ENCODE measurements at places on chromosomes 5 and 9. TPM values are rescaled to one million over a fixed set of nuclear protein-coding genes. Genes with fewer than 3 reads are reported as not detected.

Gene IL12B
- not detected for total RNA-seq

Gene EPB41L4A
- total RNA-seq: 28.5 TPM

Gene FCN2
- 2.0 TPM for total RNA-seq

Gene DNAH5
- 0.24 TPM for total RNA-seq

Gene PTGER4
- 7.4 TPM for total RNA-seq

Gene CD180
- 1.6 TPM for total RNA-seq

Gene TAS2R1
- not detected for total RNA-seq

Gene CDH6
- total RNA-seq: 2.2 TPM

Gene FOXD4L4
- total RNA-seq: not detected

Gene OTP
- total RNA-seq: not detected

Gene PGGT1B
- 23.0 TPM for total RNA-seq

Gene ALDH1A1
- total RNA-seq: 24.3 TPM

Gene IFNE
- not detected for total RNA-seq

Gene PTTG1
- 3.3 TPM for total RNA-seq

Gene GBGT1
- 10.8 TPM for total RNA-seq

Gene PCDHGC4
- 1.4 TPM for total RNA-seq

Gene SH3GLB2
- total RNA-seq: 35.5 TPM

Gene CARTPT
- not detected for total RNA-seq

Gene VLDLR
- total RNA-seq: 106 TPM

Gene GABRB2
- 1.4 TPM for total RNA-seq

Gene NEURL1B
- total RNA-seq: 33.6 TPM

Gene ABO
- total RNA-seq: 2.1 TPM

Gene NUDCD2
- 16.4 TPM for total RNA-seq

Gene CBY3
- not detected for total RNA-seq

Gene CD274
- 7.3 TPM for total RNA-seq

Gene SLC36A3
- not detected for total RNA-seq

Gene LHX6
- 11.3 TPM for total RNA-seq

Gene SHLD3
- total RNA-seq: 2.2 TPM

All from left cardiac atrium (tissue), 4 donors.